ENCODE measurements at places on chromosomes 2 and 18. TPM values are rescaled to one million over a fixed set of nuclear protein-coding genes. Genes with fewer than 3 reads are reported as not detected.

The CRYGD gene
- not detected for total RNA-seq

The PLCD4 gene
- 0.54 TPM for total RNA-seq

The NFU1 gene
- total RNA-seq = 62.0 TPM

The GPR75 gene
- total RNA-seq = 1.1 TPM

The BOLL gene
- not detected for total RNA-seq

The GPD2 gene
- total RNA-seq = 76.2 TPM

The UXS1 gene
- total RNA-seq = 34.4 TPM

The PCARE gene
- total RNA-seq = not detected

The SLC9A2 gene
- total RNA-seq = 58.4 TPM

The ADRA2B gene
- total RNA-seq = 0.90 TPM
